RPMI7951 (cell line): ENCODE measurements at places on chromosomes 11 and 22.

GRCh38 chr11:88310246-88310645, 27.3 kb downstream of the CTSC start:
- no peak for DNase-seq

DNA sequence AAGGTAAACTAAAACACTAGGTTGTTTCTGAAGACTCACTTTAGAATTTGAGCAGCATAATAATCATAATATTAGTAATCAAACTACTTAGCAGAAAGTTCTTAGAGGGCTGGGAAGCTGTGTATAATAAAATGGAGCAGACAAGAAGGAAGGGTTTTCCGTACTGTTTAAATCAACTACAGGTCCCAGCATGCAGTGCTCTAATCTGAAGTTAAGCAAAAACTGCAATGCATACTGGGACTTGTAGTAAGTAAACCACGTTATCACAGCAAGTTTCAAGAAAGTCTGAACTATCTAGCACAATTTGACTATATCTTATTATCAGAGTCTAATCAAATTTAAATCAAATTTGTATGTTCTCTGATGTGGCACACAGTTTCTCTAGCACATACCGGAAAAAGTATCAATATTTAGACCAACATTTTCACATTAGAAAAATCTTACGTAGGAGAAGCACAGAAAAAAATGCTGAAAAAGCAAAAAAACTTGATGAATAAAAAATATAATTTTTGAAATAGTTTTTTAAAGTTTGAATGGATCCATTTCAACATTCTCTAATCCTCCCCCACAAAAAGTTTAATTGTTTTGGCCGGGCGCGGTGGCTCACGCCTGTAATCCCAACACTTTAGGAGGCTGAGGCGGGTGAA, 8.2 kb downstream of the PHF21A start:
- DNase-seq: peak; percentile 58

DNA sequence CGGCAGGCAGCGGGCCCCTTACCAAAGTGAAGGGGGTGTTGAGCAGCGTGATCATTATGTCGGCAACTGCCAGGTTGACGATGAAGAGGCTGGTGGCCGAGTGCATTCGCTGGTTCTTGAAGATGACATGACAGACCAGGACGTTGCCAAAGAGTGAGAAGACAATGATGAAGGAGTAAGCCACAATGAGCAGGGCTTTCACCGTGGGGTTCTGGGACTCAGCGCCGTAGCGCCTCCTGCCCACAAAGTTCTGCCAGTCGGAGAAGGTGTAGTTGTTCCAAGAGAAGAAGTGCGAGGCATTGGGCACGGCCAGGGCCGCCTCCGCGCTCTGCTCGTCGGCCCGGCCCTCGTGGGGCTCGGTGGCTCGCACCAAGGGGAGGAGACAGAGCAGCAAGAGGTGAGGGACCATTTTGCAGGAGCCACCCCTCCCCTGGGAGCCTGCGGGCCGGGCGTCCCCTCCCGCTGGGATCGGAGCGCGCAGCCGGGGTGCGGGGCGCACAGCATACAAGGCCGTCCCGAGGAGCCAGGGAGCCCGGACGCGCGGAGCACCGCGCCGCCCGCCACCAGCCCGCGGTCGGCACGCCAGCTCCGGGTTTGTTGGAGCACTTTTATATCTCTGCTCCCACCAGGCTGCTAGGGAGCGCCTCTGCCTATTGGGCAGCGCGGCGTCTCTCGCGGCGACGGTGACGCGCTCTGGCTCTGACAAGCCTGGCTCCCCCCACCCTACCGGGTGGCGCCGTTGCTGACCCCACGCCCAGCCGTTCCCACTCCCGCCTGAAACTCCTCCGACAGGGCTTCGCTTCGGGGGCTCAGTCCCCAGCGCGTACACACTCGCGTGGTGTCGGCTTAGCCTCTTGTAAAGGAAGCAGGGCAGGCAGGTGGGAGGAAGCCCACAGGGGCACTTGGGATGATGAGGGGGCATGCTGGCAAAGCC, at the start of gene GPR83:
TSS of gene GPR83 (minus strand) at position 581 of the 934 bp plus-strand sequence. CDS start at position 409, 172 bp downstream.
- DNase-seq: no peak

DNA sequence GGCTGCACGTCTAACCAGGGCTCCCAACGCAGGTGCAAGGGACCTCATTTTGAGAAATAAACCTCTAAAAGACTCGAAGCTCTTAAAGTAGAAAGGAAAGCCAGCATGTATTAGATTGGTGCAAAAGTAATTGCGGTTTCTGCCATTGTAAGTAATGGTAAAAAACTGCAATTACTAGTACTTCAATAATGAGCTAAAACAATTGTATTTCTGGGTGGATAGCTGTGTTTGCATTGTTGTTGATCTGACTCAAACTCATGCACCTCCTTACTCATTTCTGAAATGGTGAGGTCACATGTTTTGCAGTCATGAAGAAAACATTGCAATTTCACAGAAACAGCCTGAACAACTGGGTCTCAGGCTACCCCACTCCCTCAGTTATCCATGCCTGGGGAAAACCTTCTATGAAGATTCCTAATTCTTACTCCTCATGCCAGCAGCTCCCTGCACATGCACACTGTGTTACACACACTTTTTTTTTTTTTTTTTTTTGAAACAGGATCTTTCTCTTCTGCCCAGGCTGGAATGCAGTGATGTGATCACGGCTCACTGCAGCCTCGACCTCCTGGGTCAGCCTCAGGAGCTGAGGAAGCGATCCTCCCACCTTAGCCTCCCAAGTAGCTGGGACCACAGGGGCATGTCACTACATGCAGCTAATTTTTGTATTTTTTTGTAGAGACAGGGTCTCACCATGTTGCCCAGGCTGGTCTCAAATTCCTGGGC, 24.6 kb downstream of the VWCE start:
- DNase-seq: no peak

DNA sequence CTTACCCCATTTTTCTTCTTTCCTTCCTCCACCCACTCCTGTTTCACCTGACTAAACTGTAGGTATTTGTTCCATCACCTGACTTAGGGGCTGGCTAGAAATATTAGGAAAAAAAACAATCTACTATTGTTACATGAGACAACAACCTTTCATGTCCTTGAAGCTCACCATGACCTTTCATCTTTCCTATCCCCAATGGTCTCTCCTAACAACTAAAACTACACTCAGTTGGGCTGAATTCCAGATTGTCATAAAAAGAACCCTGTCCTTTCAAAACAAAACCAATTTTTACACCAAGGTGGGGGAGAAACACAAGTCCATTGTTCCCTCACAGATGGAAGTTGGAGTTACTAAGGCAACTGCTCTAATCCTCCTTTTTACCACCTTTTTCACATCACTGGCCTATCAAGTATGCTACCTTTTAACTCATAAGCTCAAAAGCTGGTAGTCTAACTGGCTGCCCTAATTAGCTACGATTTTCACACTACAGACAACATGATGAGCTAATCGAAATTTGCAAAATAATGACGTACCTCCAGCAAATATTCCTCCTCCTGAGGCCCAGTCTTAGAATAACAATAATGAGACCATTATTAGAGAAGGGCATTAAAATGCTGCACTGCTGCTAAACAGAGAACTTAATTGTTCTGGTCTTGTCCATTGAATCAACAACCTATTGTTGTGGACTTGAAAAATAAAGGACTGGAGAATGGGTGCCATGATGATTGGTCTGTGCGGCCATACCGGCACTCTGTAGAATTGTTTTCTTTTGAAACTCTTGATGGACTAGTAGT, 46.5 kb upstream of the SOX6 start:
- no peak for DNase-seq

DNA sequence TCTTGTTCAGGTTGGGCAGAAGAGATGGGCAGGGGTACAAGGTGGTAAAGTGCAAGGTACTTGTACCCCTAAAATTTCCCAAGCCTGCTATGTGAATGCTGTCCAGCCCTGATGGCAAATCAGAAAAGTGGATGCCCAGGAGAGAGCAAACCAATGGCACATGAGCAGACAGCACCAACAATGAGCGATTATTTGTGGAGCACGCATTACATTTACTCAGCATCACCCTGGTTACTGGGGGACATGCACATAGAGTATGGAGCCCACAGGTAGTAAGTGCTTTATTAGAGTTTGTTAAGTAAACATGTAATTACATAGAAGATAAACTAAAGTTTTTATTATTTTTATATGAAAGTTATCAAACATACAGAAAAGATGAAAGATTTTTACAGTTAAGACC, 165.7 kb downstream of the NTM start:
- DNase-seq: no peak

- no peak for DNase-seq
Observed at GRCh38 chr11:2574553-2575535, 125.0 kb downstream of the KCNQ1OT1 start.

- no peak for DNase-seq
Observed at GRCh38 chr11:128893578-128894285, 2.6 kb downstream of the KCNJ5 start.

- DNase-seq: no peak
Observed at GRCh38 chr11:121244884-121245283, 47.7 kb upstream of the SC5D start.

DNA sequence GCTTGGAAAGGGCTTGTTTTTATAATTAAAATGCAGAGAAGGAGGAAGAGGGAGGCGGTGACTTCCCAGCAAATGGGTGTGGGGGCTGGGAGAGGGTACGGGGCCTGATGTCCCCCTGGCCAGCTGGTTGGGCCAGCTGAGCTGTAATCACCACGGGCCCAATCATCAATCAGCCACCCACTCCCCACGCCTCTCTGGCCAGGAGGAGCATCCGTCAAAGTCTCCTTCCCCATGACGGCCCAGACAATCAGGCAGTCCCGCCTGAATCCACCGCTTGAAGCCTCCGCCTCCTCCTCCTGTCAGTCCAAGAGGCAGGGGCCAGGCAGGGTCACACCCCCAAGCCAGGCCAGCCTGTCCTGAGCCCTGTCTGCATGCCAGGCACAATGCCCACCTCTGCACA, 13.3 kb upstream of the CABP7 start:
- DNase-seq: no peak

DNA sequence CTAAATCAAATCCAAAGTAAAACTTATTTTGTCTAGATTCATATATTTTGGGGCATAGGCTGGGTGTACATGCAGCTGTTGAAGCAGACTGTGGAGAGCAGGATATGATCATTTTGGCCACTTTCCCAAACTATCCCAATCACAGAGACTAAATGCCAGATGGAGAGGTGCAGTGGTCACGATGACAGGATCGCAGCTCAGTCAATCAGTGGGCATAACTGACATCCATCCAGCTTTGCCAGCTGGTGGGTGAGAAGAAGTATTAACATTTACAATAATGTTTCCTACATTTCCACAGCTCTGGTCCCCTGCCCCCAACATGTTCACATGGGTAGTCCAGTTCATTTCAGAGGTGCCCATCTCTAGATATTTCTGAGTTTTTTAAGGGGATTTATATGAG, 255.5 kb upstream of the SESN3 start:
- no peak for DNase-seq

DNA sequence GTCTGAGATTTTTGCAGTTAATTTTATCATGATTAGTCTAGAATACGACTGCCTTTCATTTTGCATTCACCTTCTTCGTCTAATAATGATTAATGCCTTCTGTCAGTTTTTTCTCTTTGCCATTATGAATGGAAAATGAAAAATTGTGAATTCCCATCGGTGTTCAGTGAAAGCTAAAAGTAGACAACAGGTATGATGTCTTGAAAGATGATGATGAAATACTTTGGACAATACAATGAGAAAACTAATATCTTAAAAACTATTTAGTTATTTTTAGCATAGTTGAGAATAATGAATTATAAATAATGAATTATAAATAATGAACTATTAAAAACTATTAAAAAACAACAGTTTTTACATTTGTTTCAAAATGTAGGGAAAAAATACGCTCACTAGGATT, 5.0 kb downstream of the C11orf58 start:
- DNase-seq: no peak

GRCh38 chr11:57349491-57350274, 11.5 kb downstream of the P2RX3 start:
- DNase-seq: peak; percentile 48

GRCh38 chr11:112504056-112504455, 243.4 kb upstream of the PLET1 start:
- DNase-seq: no peak

GRCh38 chr11:18853086-18853720, 61.6 kb upstream of the PTPN5 start:
- DNase-seq: peak; percentile 38

GRCh38 chr11:63916837-63917691, at the start of gene RCOR2:
TSS of gene RCOR2 (minus strand) at chr11:63917164. CDS start at chr11:63916456, 708 bp downstream.
- peak; percentile 84 for DNase-seq

GRCh38 chr11:2303627-2304505, 2.1 kb downstream of the TSPAN32 start:
- DNase-seq: no peak

DNA sequence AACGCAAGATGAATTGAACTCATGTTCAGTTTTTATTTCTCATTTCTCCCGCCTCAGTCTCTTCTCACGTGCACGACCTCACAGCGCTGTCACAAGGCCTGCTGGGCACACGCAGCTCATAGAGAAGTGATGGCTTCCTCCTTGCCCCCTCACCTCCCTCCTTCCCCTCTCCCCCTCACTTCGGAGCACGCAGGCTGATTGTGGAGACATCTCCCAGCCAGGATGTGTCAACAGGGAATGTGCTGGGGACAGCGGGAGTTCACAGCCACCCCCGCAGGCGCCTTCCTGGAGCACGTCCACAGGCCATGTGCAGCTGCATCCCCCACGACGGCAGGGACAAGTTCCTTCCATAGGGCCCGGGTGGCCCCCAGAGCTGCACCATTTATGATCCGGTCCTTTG, 29.1 kb upstream of the KRTAP5-6 start:
- DNase-seq: no peak

DNA sequence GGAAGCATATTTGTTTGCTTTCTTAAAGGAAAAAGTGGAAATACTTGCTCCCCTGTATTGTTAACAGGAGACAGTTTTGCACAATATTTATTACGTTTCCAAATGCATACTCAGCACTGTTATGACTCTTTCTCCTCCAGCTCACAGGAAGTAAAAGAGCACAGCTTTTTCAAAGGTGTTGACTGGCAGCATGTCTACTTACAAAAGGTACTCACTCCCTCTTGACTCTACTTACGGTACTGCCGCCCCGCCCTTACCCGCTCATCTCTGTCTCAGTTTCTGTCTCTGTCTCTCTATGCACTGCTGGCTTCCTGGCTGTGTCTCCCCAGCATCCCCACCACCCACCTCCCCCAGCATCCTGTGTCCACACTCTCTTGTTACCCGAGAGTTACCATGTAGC, 32.2 kb upstream of the MYO18B start:
- DNase-seq: no peak

GRCh38 chr11:45085646-45086501, 60.6 kb upstream of the PRDM11 start:
- DNase-seq: no peak

GRCh38 chr11:122094836-122095235, 21.2 kb downstream of the BLID start:
- DNase-seq: no peak

GRCh38 chr22:27680636-27681035, 120.9 kb downstream of the MN1 start:
- DNase-seq: no peak

GRCh38 chr11:45745065-45745811, 59.7 kb upstream of the SLC35C1 start:
- DNase-seq: no peak
